HT1080 (cell line): ENCODE measurements at places on chromosomes 5 and 9. TPM values are rescaled to one million over a fixed set of nuclear protein-coding genes. Genes with fewer than 3 reads are reported as not detected.

The C5orf58 gene
- 2.4 and 7.7 TPM in 2 replicates for total RNA-seq

The DEPDC1B gene
- 24.9 and 25.4 TPM in 2 replicates for total RNA-seq

The ALDH1A1 gene
- total RNA-seq = 0.14 and 0.17 TPM in 2 replicates

The ANKRD18A gene
- not detected in 2 replicates for total RNA-seq

The PCDHGC3 gene
- 36.5 and 44.6 TPM in 2 replicates for total RNA-seq

The ROPN1L gene
- total RNA-seq = 0.40 TPM in 1 of 2 replicates, not detected in the other

The SPATA31A7 gene
- not detected in 2 replicates for total RNA-seq
